ENCODE measurements at places on chromosomes 4 and X.

DNA sequence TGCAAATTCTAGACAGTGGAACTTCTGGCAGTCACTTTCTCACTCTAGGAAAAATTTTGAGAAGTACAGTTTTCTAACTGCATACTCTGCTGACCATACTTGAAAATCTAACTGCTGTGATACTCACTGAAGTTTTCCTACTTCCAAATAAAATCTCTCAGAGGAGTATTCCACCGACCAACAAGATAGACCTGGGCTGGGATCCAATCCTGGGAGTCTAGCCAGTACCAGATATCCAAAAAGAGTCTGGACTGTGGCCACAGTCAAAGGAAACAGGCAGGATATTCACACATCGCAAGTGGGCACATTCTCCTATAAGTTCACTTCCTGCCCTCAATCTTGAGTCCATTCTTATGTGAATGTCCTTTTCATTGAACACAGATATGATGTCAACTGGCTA lies 1138.7 kb upstream of the PCDH7 start:
- DNase-seq: no peak

GRCh38 chr4:26766141-26766540 lies 94.5 kb upstream of the STIM2 start:
- DNase-seq: no peak

DNA sequence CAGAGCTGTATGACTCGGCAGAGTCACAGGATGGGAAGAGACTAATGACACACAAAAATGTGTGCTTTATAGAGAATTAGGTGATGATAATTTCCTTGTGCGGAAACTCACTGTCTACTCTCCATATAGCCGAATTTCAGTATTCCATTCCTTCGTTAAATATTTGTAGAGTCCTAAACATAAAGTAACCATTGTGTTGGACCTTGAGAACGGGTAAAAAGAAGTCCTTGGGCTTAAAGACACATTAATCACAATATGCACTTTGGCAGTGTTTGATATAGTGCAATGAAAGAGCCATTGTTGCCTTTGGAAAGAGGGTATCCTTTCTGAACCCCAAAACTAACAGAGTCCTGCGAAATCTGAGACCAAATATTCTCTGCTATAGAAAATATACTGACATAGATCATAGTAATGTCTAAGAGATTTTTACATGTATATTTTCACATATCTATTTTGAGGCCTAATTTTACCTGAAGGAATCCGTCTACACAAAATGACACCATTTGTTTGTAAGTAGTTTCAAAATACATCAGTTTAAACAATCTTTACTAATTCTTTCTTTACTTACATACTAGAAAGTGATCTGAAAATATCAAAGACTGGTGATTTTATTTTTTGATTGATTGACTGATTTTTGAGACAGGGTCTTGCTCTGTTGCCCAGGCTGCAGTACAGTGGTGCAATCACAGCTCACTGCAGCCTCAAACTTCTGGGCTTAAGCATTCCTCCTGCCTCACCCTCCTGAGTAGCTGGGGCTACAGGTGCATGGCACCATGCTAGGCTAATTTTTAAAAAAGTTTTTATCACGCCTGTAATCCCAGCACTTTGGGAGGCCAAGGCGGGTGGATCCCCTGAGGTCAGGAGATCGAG lies 296.8 kb downstream of the DCTD start:
- DNase-seq: no peak

GRCh38 chr4:1369479-1370079 lies 22.6 kb downstream of the UVSSA start:
- DNase-seq: no peak

All from kidney glomerular epithelial cell (primary cell).